Right ventricle myocardium superior (tissue), 1 donor: ENCODE measurements at places on chromosomes 5 and 9. TPM values are rescaled to one million over a fixed set of nuclear protein-coding genes. Genes with fewer than 3 reads are reported as not detected.

GRCh38 chr9:86788456-86788855 lies 158.8 kb downstream of the GAS1 start:
- no peak for DNase-seq

SLC25A2 gene
- total RNA-seq: 0.16 TPM

- DNase-seq: no peak
Observed at GRCh38 chr9:38046661-38047300, 22.2 kb downstream of the SHB start.

DNA sequence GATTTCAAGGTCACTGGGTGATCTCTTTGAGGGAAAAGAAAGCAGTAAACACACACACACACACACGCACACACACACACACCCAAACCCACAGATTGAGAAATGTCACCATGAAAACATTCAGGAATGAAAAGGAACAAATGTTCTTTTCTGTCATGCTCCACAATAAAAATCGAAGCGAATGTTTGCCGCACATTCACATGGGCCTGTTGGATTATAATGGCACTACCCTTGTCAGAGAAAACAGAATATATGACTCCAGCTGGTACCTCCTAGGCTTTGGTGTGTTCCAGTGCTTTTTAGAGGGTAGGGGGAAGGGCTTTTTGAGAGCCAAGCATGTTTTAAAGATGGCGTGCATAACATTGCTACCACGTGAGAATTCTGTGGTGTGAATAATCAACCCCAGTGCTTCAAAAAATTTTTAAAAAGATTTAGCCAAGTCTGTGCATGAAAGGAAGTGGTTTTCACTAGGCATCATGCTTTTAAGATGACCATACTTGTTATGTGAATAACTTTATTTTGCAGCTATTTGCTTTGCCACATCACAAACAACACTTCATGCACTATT lies 120.8 kb upstream of the ZNF608 start:
- DNase-seq: no peak

- no peak for DNase-seq
Observed at GRCh38 chr9:137123468-137123837, 8.9 kb upstream of the DPP7 start.

GRCh38 chr5:160749026-160749425 lies 103.0 kb downstream of the ATP10B start:
- DNase-seq: no peak

RNF208 gene
- total RNA-seq: 24.8 TPM

PCDHGA10 gene
- 5.4 TPM for total RNA-seq

DNA sequence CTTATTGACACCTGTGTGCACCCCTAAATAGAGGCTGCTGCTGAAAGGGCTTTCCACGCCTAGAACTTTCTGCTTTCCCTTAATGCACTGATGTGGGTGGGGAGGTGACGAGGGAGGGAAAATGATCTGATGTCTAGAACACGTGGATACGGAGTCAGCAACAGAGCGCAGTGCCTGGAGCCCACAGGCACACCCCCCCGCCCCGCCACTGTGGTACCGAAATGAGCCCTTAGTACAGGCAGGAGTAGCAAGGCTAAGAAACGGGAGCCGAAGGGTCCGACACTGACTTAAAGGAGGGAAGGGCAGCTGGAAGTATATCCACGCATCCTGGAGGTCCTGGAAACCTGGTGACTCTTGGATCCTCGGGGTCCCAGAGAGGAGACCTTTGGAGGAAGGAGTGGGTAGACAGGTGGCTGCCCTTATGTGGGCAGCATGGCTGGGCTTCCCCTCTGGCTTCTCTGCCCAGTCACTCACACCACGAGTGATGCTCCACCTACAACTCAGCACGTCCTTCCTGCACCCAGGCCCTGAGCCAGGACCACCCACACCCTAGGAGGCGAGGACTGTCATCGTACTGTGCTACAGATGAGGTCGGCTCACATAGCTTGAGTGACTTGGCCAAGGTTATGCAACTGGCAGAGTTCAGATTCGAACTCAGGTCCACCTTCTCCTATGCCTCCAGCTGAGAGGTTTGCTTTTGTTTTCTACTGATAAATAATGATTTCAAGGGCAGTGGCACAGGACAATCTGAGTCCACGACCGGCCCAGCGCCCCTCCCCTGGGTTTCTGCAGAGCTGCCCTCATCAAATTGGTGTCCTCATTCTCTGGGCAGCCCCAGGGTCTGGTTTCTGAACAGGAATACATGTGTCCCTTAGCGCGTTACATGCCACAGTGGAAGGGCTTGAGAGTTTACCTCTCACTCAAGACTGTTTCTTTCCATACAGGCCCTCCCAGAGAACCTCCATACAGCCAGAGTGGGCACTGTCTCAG lies 4.7 kb upstream of the VAV2 start:
- peak; percentile 22 for DNase-seq

DNA sequence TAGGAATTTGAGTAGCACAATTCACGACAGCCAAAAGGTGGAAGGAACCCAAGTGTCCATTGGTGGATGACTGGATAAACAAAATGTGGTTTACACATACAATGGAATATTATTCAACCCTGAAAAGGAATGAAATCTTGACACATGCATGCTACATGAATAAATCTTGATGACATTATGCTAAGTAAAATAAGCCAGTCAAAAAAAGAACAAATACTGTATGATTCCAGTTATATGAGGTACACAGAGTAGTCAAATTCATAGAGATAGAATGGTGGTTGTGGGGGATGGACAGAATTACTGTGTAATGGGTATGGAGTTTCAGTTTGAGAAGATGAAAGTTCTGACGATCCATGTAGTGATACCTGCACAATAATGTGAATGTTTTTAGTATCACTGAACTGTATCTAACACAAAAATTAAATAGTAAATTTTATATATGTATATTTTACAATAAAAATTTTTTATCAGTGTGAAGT lies 117.7 kb upstream of the GNA14 start:
- DNase-seq: no peak

EXOC3 gene
- 46.4 TPM for total RNA-seq

DNA sequence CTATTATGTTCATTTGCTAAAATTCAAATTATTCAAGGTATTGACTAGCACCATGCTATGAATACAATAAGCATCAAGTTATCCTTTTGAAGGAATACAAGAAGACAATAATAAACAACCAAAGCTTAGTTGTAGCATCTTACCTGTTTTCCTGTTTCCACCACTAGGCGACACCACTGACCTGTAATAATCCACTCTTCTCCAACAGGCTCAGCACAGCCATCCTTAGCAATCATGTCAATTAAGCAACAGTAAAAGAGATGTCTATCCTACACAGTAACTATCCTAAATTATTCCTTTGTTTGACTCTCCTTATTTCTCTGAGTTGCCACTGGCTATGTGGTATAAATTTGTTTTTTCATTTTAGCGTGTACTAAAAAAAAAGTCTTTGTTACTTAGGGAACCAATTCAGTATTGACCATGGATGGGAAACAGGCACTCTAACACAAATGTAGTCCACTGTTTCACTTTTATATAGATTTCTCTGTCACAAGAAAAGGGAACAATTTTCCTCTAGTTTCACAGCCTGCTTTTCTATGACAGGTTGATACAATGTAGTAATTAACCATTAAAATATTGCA lies 46.2 kb downstream of the PCA3 start:
- DNase-seq: no peak

- DNase-seq: no peak
Observed at GRCh38 chr9:18457510-18457909, 16.4 kb upstream of the ADAMTSL1 start.

- no peak for DNase-seq
Observed at GRCh38 chr5:13976867-13977830, 32.7 kb upstream of the DNAH5 start.

- DNase-seq: no peak
Observed at GRCh38 chr9:133844398-133844784, 106.2 kb upstream of the SARDH start.

DNA sequence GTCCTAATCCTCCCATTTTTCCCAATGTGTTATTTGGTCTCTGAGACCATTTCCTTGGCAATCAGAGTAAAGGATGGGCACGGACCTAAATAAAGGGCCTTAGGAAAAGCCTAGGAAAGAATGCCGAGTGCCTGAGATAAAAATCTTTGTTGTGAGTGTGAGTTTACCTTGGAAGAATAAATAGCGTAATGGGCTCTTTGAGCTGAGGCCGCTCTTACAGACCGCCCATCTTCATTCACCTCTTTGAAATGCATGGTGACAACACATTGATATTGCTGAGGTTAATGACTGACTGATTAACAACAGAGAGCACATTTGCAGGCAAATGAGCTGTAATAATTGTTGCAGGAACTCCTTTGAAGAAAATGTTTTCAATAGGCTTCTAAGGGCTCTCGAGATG lies 1967.1 kb upstream of the WWC1 start:
- DNase-seq: no peak

GRCh38 chr9:130124085-130124860 lies 47.9 kb upstream of the NCS1 start:
- DNase-seq: no peak

GRCh38 chr5:32329395-32329834 lies 16.7 kb upstream of the MTMR12 start:
- peak; percentile 66 for DNase-seq

- no peak for DNase-seq
Observed at GRCh38 chr5:123964884-123965283, 452.9 kb downstream of the CSNK1G3 start.

DNA sequence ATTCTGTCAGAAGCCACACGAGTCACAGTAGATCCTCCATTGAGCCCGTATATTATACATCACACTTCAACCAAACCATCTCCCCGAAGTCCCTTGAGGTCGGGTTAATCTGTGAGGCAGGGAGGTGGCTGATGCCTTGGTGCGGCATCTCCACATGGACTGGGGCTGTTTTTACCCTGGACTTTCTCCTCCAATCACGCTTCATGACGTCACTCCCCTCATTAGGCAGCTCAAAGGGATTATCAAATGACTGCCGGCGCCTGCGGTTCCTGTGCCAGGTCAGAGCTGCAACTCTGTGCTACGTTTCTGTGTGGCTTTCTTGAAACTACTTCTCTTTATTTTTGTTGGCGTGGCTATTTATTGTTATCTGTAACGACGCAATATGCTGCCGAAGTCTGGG lies 53.7 kb downstream of the TMOD1 start:
- DNase-seq: peak; percentile 86
